Foreskin keratinocyte (primary cell): ENCODE measurements at places on chromosomes 4 and X. TPM values are rescaled to one million over a fixed set of nuclear protein-coding genes. Genes with fewer than 3 reads are reported as not detected.

The EPHA5 gene
- total RNA-seq, result not detected in 2 replicates

DNA sequence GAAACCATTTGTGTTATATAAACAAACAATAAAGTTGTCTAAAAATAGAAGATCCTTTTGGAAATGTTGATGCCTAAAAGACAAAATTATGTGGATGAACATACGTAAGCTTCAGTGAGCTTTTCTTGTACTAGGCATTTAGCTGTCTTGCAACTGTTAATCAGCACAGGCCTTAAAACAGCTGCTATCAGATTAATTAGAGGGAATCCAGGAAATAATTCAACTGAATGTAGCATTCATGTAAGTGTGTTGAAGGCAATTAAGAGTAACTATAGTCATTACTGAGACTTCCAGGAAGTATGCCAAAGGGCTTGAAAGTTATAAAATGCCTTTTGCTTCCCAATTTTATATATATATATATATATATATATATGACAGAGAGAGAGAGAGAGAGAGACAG, 248.7 kb downstream of the IL1RAPL1 start:
- DNase-seq, result no peak

GRCh38 chr4:153468587-153468986, 2.4 kb downstream of the TMEM131L start:
- no peak for DNase-seq

- no peak for DNase-seq
These were observed 142.9 kb upstream of the SLC4A4 start for GRCh38 chr4:71195924-71196323.

GRCh38 chr4:13703096-13703495, 75.6 kb upstream of the BOD1L1 start:
- DNase-seq, result no peak

GRCh38 chrX:145532176-145532780, 285.0 kb downstream of the SPANXN1 start:
- no peak for DNase-seq

GRCh38 chr4:165326831-165327210, 648 bp upstream of the MSMO1 start:
- no peak for DNase-seq
